ENCODE measurements at places on chromosomes 16 and 17. TPM values are rescaled to one million over a fixed set of nuclear protein-coding genes. Genes with fewer than 3 reads are reported as not detected.
A peak's percentile ranks its signal among the peaks of the same experiment; 100 is the strongest.

HLF gene
- 3.3 TPM for total RNA-seq

GRCh38 chr17:6843241-6843880 lies 11.8 kb upstream of the TEKT1 start:
- H3K4me1 ChIP-seq, result no peaks in the 10 kb centered on the region
- H3K27ac ChIP-seq, result no peak overlapping the region
- no peak for DNase-seq
- no peaks in the 10 kb centered on the region for H3K36me3 ChIP-seq
- no peak overlapping the region for H3K4me3 ChIP-seq

GDPD1 gene
- total RNA-seq, result 3.4 TPM

DHX8 gene
- total RNA-seq, result 83.6 TPM

DNA sequence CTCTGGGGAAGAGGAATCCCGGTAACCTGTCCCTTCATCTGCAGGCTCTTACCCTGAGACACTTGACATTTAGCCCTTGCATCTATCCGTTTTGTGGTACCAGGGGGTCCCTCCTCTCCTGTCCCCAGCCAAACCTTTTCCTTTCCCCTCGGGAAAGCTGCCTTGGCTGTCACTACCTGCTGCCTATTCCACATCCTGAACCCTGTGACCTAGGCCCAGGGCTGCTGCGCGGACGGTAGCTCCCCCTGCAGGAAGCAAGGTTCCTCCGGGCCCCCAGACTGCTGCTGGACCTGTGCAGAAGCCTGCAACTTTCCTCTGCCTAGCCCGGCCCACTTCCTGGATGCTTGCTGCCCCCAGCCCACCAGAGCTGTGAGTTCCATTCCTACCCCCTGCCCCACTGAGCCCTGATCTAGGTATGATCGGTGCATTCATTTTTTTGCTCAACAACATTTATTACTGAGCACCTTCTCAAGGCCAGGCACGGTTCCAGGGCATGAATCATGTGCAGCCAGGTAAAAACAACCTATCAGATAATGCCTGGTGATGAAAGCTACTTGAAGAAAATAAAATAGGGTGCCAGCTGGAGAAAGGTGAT lies 10.5 kb upstream of the ALDOA start:
- DNase-seq, result peak; percentile 65
- peaks cover 31% of the 10 kb centered on the region for H3K4me1 ChIP-seq
- no peak overlapping the region for H3K27ac ChIP-seq
- H3K27me3 ChIP-seq, result no peaks in the 10 kb centered on the region
- peak overlapping the region; percentile 76 for H3K4me3 ChIP-seq

DNA sequence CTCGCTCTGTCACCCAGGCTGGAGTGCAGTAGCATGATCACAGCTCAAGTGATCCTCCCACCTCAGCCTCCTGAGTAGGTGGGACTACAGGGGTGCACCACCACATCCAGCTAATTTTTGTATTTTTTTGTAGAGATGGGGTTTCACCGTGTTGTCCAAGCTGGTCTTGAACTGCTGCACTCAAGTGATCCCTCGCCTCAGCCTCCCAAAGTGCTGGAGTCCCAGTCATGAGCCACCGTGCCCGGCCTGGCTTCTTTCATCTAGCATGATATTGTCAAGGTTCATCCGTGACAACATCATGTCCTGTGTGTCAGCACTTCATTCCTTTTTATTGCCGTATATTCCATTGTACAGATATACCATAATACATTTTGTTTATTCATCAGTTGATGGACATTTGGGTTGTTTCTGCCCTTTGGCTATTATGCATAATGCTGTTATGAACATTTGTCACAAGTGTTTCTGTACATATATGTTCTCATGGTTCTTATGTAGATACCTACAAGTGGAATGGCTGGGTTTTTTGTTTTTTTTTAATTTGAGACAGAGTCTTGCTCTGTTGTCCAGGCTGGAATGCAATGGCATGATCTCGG lies 3.4 kb upstream of the GHDC start:
- no peak overlapping the region for H3K4me3 ChIP-seq
- DNase-seq, result no peak
- H3K27ac ChIP-seq, result no peak overlapping the region
- peaks cover 13% of the 10 kb centered on the region for H3K4me1 ChIP-seq
- H3K27me3 ChIP-seq, result no peaks in the 10 kb centered on the region
- peaks cover 20% of the 10 kb centered on the region for H3K36me3 ChIP-seq

DNA sequence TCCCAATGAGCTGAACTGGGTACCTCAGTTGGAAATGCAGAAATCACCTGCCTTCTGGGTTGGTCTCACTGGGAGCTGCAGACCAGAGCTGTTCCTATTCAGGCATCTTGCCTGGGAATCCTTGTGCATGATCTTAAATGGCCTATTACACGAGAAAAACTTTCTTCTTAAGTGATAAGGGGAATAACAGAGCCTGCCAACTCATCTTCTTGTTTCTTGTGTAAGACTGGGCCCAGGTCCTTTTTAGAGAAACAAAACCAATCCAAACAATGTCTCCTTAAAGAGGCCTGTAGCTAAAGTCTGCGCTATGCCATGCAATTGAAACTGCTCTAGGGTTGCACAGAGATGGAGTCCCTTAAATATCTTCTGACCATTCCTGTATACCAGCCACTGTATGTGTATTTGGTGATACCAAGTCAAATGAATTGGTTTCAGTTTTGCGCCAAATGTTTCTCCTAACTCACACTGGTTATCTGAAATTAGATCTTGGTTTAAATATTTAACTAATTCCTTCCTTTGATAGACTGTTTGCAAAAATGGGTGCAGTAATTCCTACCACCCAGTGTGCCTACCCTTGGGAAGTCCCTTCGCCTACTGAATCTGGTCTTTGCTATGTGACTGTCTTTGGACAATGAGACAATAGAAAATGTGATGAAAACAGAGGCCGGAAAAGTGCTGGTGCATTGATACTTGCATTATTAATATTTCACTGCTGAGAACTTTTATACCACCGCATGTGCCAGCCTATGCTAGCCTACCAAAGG lies 6.5 kb upstream of the CCL23 start:
- no peaks in the 10 kb centered on the region for H3K4me1 ChIP-seq
- peaks cover 62% of the 10 kb centered on the region for H3K27me3 ChIP-seq
- H3K27ac ChIP-seq, result no peak overlapping the region
- H3K36me3 ChIP-seq, result no peaks in the 10 kb centered on the region
- DNase-seq, result no peak

GRCh38 chr17:63790057-63790456 lies 16.1 kb downstream of the DDX42 start:
- peaks cover 35% of the 10 kb centered on the region for H3K36me3 ChIP-seq
- no peaks in the 10 kb centered on the region for H3K4me1 ChIP-seq
- H3K4me3 ChIP-seq, result no peak overlapping the region
- no peak for DNase-seq

DNA sequence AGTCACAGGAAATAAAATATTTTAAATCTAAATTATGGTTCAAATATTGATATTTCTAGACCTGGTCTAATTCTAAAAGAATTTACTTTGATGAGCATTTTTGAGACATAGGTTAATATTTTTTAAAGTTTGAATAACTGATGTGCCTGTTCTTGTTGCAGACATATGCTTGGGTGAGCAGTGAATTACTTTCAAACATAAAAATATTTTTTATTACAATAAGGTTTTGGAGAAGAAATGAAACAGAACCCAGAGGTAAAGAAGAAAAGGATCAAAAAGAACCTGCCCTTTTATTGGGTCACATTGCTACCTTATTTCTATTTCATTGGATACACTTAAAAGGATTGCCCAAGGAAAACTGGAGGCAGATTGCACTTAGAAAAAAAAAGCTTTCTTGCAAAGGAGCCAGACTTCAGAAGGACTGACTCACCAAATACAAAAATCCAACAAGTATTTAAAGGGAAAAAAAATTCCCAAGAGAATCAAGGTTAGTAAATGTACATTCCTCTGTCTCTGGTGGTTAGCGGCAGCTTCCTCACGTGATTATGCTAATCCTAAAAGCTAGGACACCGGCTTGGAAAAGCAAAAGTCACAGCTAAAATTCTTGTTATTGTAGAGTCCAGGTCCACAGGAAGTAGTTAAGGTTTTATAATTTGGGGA lies 18.5 kb downstream of the ENPP7 start:
- H3K27ac ChIP-seq, result no peak overlapping the region
- H3K4me1 ChIP-seq, result peaks cover 7% of the 10 kb centered on the region
- no peak overlapping the region for H3K4me3 ChIP-seq
- no peaks in the 10 kb centered on the region for H3K36me3 ChIP-seq

DNA sequence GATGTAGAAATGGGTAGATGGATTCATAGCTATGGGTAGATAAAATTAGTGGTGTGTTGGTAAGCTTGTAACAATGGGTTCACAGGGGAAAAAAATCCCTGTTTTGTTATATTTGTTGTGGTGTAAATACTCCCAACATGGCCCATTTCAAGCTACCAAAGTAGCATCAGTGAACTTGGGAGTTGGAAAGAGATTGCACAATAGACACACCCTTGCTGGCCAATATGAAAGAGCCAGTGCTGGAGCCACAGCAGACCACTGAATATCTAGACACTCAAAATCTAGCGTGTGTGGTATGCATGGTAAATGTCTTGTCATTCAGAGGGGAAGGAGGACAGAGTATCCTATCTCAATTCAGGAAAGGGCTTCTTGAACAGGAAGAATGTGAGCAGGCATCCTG lies 565.1 kb upstream of the SALL1 start:
- no peaks in the 10 kb centered on the region for H3K4me1 ChIP-seq
- no peak for DNase-seq
- no peaks in the 10 kb centered on the region for H3K36me3 ChIP-seq
- H3K27ac ChIP-seq, result no peak overlapping the region
- H3K27me3 ChIP-seq, result peaks cover 61% of the 10 kb centered on the region

GRCh38 chr17:17988427-17988945 lies 15.8 kb downstream of the DRC3 start:
- DNase-seq, result no peak
- H3K27me3 ChIP-seq, result no peaks in the 10 kb centered on the region
- H3K4me3 ChIP-seq, result no peak overlapping the region
- H3K27ac ChIP-seq, result no peak overlapping the region

- peak within 1 kb of the TSS; percentile 74 for H3K27ac ChIP-seq
- peaks cover 35% of the 10 kb centered on the region for H3K4me1 ChIP-seq
- H3K4me3 ChIP-seq, result peak within 1 kb of the TSS; percentile 70
- peaks cover 47% of the 10 kb centered on the region for H3K36me3 ChIP-seq
- H3K27me3 ChIP-seq, result no peaks in the 10 kb centered on the region
Measured at GRCh38 chr16:81095953-81096714, at the start of gene GCSH. TSS of gene GCSH (minus strand) at chr16:81096395. CDS start at chr16:81096278, 117 bp downstream.

SPATA22 gene
- total RNA-seq, result not detected

- H3K27ac ChIP-seq, result no peak overlapping the region
- peaks cover 81% of the 10 kb centered on the region for H3K27me3 ChIP-seq
- peaks cover 15% of the 10 kb centered on the region for H3K4me1 ChIP-seq
- H3K4me3 ChIP-seq, result no peak overlapping the region
- DNase-seq, result no peak
Measured at GRCh38 chr16:85348911-85349334, 236.7 kb upstream of the CIBAR2 start.

CCDC78 gene
- total RNA-seq, result 12.5 TPM

GRCh38 chr17:42518755-42519545 lies 17.1 kb upstream of the NAGLU start:
- peaks cover 51% of the 10 kb centered on the region for H3K4me1 ChIP-seq
- no peaks in the 10 kb centered on the region for H3K27me3 ChIP-seq
- DNase-seq, result peak; percentile 93
- H3K4me3 ChIP-seq, result peak overlapping the region; percentile 62

TMEM238L gene
- total RNA-seq, result not detected

TBC1D3 gene
- not detected for total RNA-seq

RHBDL3 gene
- total RNA-seq, result 0.27 TPM

GRCh38 chr16:84559311-84559932 lies 55.0 kb upstream of the MEAK7 start:
- peak; percentile 51 for DNase-seq
- H3K4me1 ChIP-seq, result peaks cover 33% of the 10 kb centered on the region
- H3K36me3 ChIP-seq, result peaks cover 37% of the 10 kb centered on the region
- peak overlapping the region; percentile 31 for H3K27ac ChIP-seq
- peak overlapping the region; percentile 50 for H3K4me3 ChIP-seq

DNA sequence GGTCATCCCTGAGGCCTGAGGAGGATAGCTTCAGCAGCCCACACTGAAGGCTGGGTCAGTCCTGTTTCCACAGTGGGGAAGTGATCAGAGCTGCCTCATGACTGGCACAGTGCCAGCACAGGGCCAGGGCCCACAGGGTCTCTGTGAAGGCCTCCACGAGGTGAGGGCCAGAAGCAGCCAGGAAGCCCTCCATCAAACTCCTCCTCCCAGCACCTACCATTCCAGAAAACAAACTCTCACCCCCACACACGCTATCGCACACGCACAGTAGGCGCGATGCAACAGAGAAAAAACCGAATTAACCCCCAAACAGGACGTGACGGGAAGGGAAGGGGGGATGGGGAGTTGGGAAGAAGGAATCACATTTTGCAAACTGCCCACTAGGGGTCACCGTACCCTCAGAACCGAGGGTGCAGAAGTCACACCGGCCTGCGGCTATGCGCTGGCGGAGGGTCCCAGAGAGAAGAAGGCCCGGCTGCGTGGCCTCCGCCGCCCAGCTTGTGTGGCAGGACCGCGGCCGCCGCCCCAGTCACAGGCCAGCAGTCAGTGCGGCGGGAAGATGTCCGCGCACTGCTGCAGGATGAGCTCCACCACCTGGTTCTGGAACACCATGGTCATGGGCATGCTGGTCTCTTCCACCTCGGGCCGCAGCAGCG lies 37.6 kb downstream of the ARHGAP27 start:
- no peak overlapping the region for H3K4me3 ChIP-seq
- H3K36me3 ChIP-seq, result peaks cover 63% of the 10 kb centered on the region
- peak overlapping the region; percentile 37 for H3K27ac ChIP-seq
- no peaks in the 10 kb centered on the region for H3K27me3 ChIP-seq
- DNase-seq, result peak; percentile 73
- H3K4me1 ChIP-seq, result peaks cover 6% of the 10 kb centered on the region

KRTAP3-1 gene
- not detected for total RNA-seq

- peaks cover 41% of the 10 kb centered on the region for H3K36me3 ChIP-seq
- no peaks in the 10 kb centered on the region for H3K27me3 ChIP-seq
- peaks cover 30% of the 10 kb centered on the region for H3K4me1 ChIP-seq
- H3K4me3 ChIP-seq, result no peak overlapping the region
- DNase-seq, result no peak
- no peak overlapping the region for H3K27ac ChIP-seq
Measured at GRCh38 chr17:43548689-43549379, 2.7 kb upstream of the ETV4 start.

MYH13 gene
- total RNA-seq, result not detected

- H3K36me3 ChIP-seq, result no peaks in the 10 kb centered on the region
- no peak overlapping the region for H3K4me3 ChIP-seq
- DNase-seq, result no peak
Measured at GRCh38 chr17:17882082-17882581, 45.3 kb upstream of the SREBF1 start.

GPR142 gene
- not detected for total RNA-seq

GRB7 gene
- total RNA-seq, result 2,531 TPM

PRAC1 gene
- not detected for total RNA-seq

MYH8 gene
- total RNA-seq, result not detected

HOXB5 gene
- total RNA-seq, result 47.2 TPM

SLC22A31 gene
- 0.52 TPM for total RNA-seq

DNA sequence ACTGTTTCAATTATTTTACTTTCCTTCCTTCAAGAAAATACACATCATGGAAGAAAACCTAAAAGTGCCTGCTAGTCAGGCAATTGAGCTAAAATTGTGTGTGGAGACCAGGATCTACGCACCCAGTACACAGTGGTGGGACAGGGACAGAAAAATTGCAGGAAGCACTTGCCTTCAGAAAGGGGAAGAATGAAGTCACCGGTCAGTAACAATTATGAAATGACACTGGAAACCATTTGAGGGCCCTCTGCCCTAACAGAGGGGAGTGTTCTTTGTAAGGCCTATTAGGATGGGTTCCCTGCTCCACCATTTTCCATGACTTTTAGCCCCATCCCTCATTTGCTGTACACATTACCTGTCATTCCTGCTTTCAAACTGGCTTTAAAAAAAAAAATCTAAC lies 4.5 kb upstream of the PHAF1 start:
- no peaks in the 10 kb centered on the region for H3K4me1 ChIP-seq
- H3K27me3 ChIP-seq, result no peaks in the 10 kb centered on the region
